ENCODE measurements at places on chromosomes 3 and 15.

DNA sequence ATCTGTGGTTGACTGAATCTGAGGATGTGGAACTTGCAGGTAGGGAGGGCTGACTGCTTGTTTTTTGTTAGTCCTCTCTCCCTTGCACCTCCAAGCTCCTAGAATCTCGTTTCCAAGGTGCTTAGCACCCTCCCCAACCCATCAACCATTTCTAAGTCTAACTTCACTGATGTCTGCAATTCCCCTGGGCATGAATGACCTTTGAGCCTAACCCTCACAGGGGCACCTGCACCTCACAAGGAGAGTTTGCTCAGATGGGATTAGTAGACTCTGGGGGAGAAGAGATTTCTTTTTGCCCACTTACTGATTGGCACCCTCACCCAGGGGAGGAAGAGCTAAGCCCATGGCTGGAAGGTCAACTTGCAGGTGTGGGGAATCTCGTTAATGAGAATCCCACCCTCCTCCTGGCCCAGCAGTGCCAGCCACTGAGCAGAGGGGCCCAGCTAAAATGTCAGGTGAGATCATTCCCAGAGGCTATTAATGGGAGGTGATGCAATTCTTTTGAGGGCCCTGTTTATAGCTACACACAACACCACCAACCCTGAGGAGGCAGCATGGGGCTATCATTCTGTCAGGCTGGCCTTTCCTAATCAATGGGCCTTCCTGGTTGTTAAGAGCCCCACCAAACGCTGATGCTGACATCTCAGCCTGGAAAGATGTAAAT lies 81.6 kb upstream of the HERC1 start:
- no peak for DNase-seq

- no peak for DNase-seq
Observed at GRCh38 chr15:69034352-69034751, 19.9 kb downstream of the NOX5 start.

DNA sequence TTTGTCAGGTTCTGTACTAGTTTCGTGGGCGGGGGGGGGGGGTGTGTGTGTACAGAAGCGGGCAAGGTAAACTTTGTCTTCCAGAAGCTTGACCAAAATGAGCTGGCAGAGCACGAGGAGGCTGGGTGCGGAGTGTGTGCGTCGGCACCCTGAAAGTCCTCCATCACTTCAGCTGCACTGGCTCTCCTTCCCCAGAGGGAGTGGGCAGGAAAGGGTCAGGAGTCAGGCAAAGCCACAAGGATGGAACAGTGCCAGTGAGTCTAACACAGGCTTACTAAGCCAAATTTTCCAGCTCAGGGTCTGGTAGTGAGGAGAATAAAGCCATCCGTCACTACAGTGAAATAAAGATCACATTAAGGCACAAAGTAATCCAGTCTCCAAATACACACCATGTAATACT lies 11.9 kb upstream of the SH3GL3 start:
- DNase-seq, result no peak

DNA sequence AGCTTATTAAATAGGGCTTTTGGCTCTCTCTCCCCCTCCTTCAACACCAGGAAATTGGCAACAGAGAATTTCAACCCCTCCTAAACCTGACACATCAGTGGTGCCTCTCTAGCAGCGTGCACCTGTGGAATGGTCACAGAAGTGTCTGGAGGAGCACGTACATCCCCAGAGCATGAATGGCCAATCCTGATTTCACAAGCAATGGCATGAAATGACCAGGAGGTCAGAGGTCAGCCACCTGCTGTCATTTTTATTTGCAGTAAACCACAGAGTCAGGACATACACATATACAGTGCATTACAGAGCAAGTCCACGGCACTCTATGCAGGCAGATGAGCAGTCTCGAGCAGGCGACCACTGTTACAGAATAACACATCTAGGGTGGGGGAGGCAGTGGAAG lies 25.1 kb upstream of the ETV5 start:
- DNase-seq, result no peak

DNA sequence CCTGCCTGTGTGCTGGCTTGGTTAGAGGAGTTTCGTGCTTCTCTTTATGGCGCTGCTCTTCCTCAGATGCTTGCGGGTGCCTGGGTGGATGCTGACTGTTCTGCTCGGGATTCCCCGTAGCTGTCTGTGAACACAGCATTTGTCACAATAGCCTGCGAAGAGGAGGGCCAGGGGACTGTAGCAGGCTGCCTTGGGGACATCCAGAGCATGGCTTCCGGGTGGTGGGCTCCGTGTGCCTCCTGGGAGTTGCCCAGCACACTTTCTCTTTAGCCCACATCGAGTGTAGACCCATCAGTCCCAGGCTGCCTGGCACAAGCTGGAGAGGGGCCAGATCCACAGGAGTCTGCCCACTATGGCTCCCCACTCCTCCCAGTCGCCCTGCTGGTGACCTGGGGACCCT lies 22.4 kb downstream of the LRRK1 start:
- no peak for DNase-seq

DNA sequence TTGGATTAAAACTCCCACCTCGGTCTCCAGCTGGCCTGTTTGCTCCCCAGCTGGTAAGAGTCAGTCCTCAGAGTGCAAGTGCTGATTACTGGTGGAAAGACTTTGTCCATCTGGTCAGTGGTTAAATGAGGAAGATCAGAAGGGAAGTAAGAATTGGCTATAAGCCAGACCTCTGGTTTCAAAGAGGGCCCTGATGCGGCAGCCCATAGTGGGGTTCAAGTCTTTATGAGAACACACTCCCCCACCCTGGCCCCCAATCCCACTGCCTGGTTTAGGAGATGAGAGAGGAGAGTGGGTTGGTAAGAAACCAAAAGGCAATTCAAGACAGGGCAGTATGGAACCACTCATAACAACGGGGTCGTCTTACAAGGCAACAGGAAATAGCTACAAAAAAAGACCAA lies 65.0 kb downstream of the FRMD4B start:
- no peak for DNase-seq

DNA sequence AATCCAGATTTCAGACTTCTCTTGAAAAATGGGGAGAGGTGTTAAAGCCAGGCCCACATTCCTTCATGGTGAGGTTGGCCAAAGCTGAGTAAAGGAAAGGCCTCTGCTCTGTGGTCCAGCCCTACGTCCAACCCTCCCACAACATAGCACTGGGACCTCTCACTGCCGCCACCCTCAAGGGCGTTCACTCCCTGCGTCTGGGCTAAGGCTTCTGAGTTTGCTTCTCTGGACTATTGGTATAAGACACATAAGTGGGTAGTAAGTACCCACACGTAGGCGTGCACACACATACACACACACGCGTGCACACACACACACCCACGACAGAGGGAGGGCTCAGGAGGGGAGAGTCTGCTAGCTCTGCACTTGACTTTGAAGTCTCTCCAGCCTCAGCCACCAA lies 80.2 kb upstream of the PXYLP1 start:
- DNase-seq, result no peak

Measured in stimulated activated CD4-positive, alpha-beta T cell treated with anti-CD3 and anti-CD28 coated beads, Interleukin-1b, Interleukin-23, amount 100 ng/mL, for 1 hour (primary cell).